Natural killer cell (primary cell): ENCODE measurements at places on chromosomes 1 and 21.

GRCh38 chr1:94783342-94784189 lies 36.6 kb upstream of the SLC44A3 start:
- no peak for DNase-seq

GRCh38 chr1:84301004-84301784 lies at the start of gene SAMD13:
Gene SAMD13 (plus strand): TSS chr1:84301708. CDS start chr1:84303235, 1,527 bp downstream.
- DNase-seq, result peak; percentile 82

- no peak for DNase-seq
Observed at GRCh38 chr1:19011845-19012231, 55.4 kb upstream of the IFFO2 start.

- no peak for DNase-seq
Observed at GRCh38 chr1:236736761-236737160, 50.5 kb downstream of the ACTN2 start.

DNA sequence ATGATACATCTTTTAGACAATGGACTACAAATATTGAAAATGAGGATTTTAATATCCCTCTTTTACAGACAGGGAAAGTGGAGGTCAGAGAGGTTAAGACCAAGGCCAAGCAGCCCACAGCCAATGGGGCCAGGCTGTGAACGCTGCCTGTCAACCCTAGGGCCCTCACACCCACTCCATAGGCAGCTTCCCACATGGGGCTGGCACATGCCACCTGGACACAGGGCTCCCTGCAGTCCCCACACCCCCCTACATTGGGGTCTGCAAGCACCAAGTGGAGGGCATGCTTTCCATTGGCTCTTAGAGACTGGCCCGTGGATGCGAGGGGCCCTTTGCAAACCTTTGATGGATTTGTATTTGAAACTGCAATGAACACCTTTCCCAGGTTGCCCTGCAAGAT lies 348.5 kb upstream of the VAMP3 start:
- DNase-seq, result no peak

DNA sequence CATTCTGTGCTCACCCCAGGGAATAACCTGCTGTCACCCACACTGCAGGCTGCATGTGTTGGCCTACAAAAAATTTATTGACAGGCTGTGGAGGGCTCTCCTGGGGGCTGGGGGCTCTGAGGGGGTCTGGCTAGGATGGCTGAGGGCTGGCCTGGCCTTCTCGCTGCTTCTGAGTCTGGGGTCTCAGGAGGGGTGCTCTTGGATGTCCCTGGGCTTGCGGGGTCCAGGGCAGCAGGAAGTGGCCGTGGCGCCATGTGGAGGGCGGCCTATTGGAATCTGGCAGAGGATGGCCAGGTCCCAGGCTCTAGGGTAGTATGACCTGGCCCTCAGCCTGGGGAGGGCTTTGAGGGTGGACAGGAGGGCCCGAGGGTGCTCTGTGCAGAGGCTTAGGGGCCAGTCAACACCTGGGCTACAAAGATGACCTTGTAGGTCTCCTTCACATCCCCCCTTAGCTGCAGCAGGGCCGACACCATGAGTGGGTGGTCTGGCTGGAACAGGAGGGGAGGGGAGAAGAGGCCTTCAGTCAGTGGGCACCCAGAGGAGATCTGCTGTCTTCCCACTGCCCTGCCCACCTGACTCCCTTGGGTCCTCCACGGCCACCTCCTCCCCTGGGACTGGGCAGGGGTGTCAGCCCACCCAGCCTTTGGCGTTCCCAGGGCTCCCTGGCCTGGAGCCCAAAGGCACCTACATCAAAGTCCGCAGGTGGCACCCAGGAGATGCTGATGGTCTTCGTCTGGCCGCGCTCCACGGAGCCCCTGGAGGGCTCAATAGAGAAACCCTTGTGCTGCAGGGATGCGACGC lies 3.0 kb upstream of the TMEM52 start:
- DNase-seq, result no peak

DNA sequence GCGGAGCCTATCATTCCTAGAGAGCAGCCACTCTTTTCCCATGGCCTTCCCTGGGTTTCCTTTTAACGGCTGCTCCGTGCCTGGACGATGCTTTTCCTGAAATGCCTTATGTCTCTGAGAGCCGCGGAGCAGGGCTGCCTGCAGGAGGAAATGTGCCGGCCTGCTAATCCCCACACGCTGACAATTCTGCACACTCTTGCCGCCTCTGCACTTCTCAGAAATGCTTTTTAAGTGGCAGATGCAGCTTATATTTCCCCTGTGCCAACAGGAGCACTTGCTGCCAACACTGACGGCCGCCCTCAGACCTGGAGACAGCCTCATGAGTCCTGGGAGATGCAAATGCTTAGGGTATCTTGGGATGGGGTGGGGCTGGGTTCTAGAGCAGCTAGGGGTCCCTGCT lies 253.2 kb downstream of the GRIK3 start:
- no peak for DNase-seq

DNA sequence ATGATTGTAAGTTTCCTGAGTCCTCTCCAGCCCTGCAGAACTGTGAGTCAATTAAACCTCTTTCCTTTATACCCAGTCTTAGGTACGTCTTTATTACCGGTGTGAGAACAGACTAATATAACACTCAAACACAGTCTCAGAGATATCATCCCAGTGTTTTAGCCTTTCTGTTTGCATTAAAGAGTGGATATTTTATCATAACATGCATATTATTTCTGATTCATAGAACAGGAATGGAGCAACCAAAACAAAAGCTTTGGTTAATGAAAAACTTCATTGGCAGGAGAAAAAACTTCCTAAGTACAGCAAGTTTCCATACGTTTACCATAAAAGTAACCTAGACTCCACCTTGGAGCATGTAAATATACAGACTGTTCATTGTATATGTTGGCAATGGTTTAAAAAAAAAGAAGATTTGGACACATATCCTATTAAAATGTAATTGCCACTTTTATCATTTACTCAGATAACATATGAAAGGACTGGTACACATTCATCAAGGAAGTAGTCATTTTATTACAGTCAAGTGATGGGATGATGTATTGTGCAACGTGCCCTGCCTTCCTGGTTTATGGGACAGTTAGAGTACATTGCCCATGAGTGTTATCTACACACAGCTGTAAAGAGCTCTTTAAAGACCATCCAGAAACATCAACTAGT lies 144.8 kb downstream of the ETS2 start:
- no peak for DNase-seq

- DNase-seq, result no peak
Observed at GRCh38 chr1:12339396-12339795, 109.6 kb downstream of the VPS13D start.
